Effector memory CD4-positive, alpha-beta T cell (primary cell): ENCODE measurements at places on chromosomes 5 and 9.

DNA sequence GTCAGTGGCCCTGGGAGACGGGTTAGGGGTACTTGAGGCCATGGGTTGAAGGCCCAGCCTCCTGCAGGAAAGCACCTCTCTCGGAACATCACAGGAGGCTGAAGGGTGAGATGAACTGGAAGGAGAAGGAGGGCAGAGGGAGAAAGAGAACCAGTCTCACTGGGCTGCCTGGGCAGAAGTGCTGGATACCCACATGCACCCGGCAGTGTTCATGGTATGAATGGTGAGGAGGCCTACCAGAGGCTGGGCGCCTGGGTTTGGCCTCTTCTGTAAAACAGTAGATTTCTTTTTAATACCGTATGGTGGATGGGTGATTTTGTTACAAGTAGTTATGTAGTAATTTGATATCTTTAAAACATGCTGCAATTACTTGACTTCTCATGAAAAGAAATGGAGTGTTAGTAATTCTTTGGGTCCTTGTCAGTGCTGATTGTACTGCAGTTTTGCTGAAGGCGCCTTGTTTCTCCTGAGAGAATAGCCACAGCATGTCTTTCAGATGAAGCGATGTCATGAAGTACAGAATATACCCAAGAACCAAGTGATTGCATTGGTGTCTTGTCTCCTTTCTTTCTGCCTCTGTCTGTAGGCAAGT lies 258.6 kb downstream of the FANCC start:
- no peak overlapping the region for H3K4me3 ChIP-seq
- H3K27me3 ChIP-seq = no peaks in the 10 kb centered on the region
- DNase-seq = no peak
- peaks cover 4% of the 10 kb centered on the region for H3K36me3 ChIP-seq
- H3K27ac ChIP-seq = no peak overlapping the region

- no peak overlapping the region for H3K4me3 ChIP-seq
- peaks cover 83% of the 10 kb centered on the region for H3K27me3 ChIP-seq
Observed at GRCh38 chr5:73444499-73445438, 3.8 kb downstream of the FOXD1 start.

GRCh38 chr9:91043056-91043810 lies 241.6 kb downstream of the SYK start:
- no peaks in the 10 kb centered on the region for H3K36me3 ChIP-seq
- H3K4me1 ChIP-seq = peaks cover 9% of the 10 kb centered on the region
- H3K4me3 ChIP-seq = no peak overlapping the region
- no peak overlapping the region for H3K27ac ChIP-seq

GRCh38 chr9:27888661-27889295 lies 315.5 kb upstream of the C9orf72 start:
- H3K27ac ChIP-seq = no peak overlapping the region
- no peaks in the 10 kb centered on the region for H3K36me3 ChIP-seq
- no peak for DNase-seq
- H3K27me3 ChIP-seq = no peaks in the 10 kb centered on the region
- no peak overlapping the region for H3K4me3 ChIP-seq

- H3K4me1 ChIP-seq = no peaks in the 10 kb centered on the region
- H3K4me3 ChIP-seq = no peak overlapping the region
- no peak for DNase-seq
- H3K27me3 ChIP-seq = no peaks in the 10 kb centered on the region
Observed at GRCh38 chr5:68452286-68452685, 236.7 kb downstream of the PIK3R1 start.

DNA sequence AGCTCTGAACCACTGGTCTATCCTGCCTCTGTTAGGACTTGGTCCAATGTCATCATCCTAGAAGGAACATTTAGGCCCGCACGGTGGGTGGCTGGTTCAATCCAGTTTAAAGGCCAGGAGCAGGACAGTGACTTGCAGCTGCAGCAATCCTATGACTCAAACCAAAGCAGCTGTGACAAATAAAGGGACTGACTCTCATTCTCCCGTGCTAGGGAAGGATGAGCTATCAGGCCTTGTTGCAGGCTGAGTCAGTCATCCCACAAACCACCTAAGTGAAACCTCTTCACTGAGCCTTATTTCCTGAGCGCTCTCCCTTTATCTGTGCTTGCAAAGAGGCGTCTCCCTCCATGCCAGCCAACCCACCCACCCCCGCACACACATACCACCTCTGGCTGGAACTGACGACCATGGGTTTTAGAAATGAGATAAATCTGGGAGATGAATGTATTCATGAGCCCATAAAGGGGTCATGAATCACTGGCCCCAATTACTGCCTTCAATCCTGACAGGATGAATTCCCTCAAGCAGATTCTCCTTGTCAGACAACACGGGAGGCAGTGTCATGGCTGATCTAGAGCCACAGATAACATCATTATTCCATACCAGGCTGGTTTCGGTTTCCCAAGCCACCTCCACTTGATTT lies 93.4 kb downstream of the KCNIP1 start:
- no peak for DNase-seq
- no peaks in the 10 kb centered on the region for H3K36me3 ChIP-seq
- H3K27me3 ChIP-seq = no peaks in the 10 kb centered on the region
- no peak overlapping the region for H3K27ac ChIP-seq
- no peaks in the 10 kb centered on the region for H3K4me1 ChIP-seq

DNA sequence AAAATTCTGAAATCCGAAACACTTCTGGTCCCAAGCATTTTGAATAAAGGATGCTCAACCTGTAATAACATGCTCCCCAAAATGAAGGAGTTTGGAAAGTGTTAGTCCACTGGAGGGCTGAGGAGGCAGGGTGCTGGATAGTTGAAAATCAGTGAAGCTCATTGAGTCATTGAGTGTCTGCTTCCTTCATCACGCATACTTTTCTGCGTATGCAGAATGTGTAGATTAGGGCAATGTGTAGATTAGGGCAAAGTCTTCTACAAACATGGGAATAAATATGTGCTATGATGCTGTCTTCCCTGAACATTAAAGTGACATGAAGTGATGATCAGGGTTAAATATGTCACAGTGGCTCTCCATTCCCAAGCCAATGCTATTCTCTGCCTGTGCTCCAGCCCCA lies 193.8 kb downstream of the CFAP90 start:
- H3K4me3 ChIP-seq = no peak overlapping the region
- H3K27ac ChIP-seq = no peak overlapping the region
- no peaks in the 10 kb centered on the region for H3K36me3 ChIP-seq
- H3K27me3 ChIP-seq = no peaks in the 10 kb centered on the region

DNA sequence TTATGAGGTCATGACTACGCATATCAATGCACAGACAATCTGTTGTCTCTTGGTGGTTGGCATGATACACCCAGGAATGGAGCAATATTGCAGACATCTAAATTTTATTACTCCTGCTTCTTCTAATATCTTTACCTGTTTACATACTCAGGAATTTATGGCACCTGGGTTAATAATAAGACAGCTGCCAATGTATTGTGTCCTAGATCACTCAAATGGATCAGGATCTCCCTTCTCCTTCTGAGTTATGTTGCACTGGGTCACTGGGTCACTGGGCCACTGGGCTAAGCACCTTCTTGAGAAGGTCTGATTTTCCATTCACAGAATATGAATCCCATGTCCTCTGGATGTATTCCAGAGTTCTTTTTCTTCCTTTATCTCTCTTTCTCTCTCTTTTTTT lies 41.8 kb downstream of the CCL28 start:
- H3K27me3 ChIP-seq = no peaks in the 10 kb centered on the region
- no peaks in the 10 kb centered on the region for H3K36me3 ChIP-seq
- no peak overlapping the region for H3K4me3 ChIP-seq
- no peaks in the 10 kb centered on the region for H3K4me1 ChIP-seq
- no peak for DNase-seq
- no peak overlapping the region for H3K27ac ChIP-seq

DNA sequence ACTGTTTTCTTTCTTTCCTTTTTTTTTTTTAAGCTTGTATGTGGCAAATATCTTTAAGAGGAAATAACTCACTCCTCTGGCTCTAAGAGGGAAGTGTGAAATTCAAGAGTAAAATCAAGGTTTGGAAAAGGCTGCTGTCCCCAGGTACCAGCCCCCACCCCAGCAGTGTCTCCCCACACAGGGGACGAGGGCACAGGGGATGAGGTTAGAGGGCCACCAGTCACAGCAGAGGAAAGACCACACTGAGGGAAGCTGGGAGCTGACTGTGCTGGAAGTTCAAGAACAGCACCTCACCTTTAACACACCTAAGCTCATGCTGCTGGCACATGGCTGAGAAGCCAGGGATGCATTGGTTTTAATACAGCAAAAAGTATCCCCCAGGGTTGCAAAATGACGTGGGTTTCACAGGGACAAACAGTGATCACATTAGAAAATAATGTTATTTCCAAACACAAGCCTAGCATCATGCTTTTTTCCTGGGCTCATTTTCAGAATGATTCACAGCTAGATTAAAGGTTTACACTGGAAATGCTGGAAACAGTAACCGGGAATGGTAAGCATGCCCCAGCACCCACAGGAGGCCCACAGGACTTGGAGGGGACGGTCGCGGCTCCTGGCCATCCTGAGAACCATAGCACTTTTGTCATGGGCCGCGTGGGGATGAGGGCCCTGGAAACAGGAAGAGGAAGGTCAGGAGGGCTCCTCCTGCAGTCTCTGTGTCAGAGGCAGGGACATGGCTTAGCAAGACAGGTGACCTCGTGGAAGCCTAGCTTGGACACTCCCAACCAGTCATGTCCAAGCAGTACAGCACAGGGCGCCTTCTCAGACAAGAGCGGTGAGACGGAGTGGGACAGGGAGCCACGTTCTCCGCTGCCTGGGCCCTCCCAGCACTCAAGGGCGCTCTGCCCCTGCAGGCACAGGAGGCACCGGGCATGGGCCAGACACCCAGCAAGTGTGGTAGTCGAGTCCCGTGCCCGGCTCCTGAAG lies 6.9 kb downstream of the LPCAT1 start:
- peaks cover 6% of the 10 kb centered on the region for H3K4me1 ChIP-seq
- no peak overlapping the region for H3K4me3 ChIP-seq
- H3K27ac ChIP-seq = no peak overlapping the region
- no peaks in the 10 kb centered on the region for H3K27me3 ChIP-seq

- no peak overlapping the region for H3K4me3 ChIP-seq
- H3K27me3 ChIP-seq = no peaks in the 10 kb centered on the region
- DNase-seq = no peak
- no peaks in the 10 kb centered on the region for H3K36me3 ChIP-seq
- H3K27ac ChIP-seq = no peak overlapping the region
Observed at GRCh38 chr5:38789777-38790176, 56.0 kb upstream of the OSMR start.

- H3K27ac ChIP-seq = no peak overlapping the region
- no peaks in the 10 kb centered on the region for H3K4me1 ChIP-seq
- no peaks in the 10 kb centered on the region for H3K27me3 ChIP-seq
Observed at GRCh38 chr9:97617939-97618416, 15.2 kb downstream of the TSTD2 start.

DNA sequence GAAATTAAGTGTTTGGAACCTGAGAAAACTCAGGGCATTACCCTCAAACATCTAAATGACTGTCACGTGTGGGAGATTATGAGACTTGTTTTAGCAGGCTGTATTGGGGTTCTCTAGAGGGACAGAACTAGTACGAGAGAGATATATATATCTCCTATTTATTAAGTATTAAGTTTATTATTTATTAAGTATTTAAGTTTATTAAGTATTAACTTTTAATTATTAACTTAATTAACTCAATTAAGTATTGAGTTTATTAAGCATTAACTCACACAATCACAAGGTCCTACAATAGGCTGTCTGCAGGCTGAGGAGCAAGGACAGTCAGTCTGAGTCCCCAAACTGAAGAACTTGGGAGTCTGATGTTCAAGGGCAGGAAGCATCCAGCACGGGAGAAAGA lies 113.8 kb downstream of the MELK start:
- H3K27ac ChIP-seq = no peak overlapping the region
- no peak for DNase-seq
- no peak overlapping the region for H3K4me3 ChIP-seq
- H3K27me3 ChIP-seq = peaks cover 3% of the 10 kb centered on the region

- no peak for DNase-seq
- no peaks in the 10 kb centered on the region for H3K36me3 ChIP-seq
- H3K27ac ChIP-seq = no peak overlapping the region
- H3K27me3 ChIP-seq = no peaks in the 10 kb centered on the region
- H3K4me1 ChIP-seq = no peaks in the 10 kb centered on the region
- no peak overlapping the region for H3K4me3 ChIP-seq
Observed at GRCh38 chr5:145824040-145824439, 11.1 kb downstream of the PRELID2 start.

- no peak overlapping the region for H3K4me3 ChIP-seq
- no peaks in the 10 kb centered on the region for H3K36me3 ChIP-seq
- DNase-seq = no peak
- no peak overlapping the region for H3K27ac ChIP-seq
- H3K4me1 ChIP-seq = no peaks in the 10 kb centered on the region
Observed at GRCh38 chr9:124455820-124456219, 5.6 kb downstream of the ADGRD2 start.

DNA sequence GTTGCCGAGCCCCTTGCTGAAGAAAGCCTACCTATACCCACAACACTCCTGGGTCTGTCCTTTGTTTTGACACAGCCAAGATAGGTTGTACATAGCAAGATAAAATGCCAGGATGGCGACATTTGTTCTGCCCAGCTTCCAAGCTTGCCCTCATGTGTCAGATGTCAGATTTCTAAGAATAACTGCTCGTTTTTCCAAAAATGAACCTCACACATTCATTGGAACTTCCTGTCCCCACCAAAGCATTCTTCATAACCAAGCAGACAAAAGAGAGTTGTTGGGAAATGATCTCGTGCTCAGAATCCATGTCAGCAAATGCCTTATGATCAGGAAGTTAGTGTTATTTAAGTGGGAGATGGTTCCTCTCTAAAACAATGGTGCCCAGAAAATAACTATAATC lies 210.1 kb downstream of the ZNF608 start:
- no peak for DNase-seq
- no peaks in the 10 kb centered on the region for H3K36me3 ChIP-seq
- H3K4me1 ChIP-seq = no peaks in the 10 kb centered on the region
- H3K4me3 ChIP-seq = no peak overlapping the region

GRCh38 chr9:126738553-126738952 lies 66.3 kb upstream of the ZBTB43 start:
- no peak for DNase-seq
- H3K36me3 ChIP-seq = no peaks in the 10 kb centered on the region

- no peaks in the 10 kb centered on the region for H3K27me3 ChIP-seq
- H3K36me3 ChIP-seq = no peaks in the 10 kb centered on the region
- DNase-seq = no peak
- no peaks in the 10 kb centered on the region for H3K4me1 ChIP-seq
Observed at GRCh38 chr9:97567894-97568202, 65.3 kb downstream of the TSTD2 start.
